Immature natural killer cell (primary cell): ENCODE measurements at places on chromosomes 7 and 10.

- H3K4me1 ChIP-seq: peaks cover 7% of the 10 kb centered on the region
- DNase-seq: no peak
- peaks cover 7% of the 10 kb centered on the region for H3K36me3 ChIP-seq
- H3K27me3 ChIP-seq: peaks cover 3% of the 10 kb centered on the region
- no peak overlapping the region for H3K27ac ChIP-seq
- H3K4me3 ChIP-seq: no peak overlapping the region
These were observed 58.2 kb upstream of the DNAAF5 start for GRCh38 chr7:668139-668931.

DNA sequence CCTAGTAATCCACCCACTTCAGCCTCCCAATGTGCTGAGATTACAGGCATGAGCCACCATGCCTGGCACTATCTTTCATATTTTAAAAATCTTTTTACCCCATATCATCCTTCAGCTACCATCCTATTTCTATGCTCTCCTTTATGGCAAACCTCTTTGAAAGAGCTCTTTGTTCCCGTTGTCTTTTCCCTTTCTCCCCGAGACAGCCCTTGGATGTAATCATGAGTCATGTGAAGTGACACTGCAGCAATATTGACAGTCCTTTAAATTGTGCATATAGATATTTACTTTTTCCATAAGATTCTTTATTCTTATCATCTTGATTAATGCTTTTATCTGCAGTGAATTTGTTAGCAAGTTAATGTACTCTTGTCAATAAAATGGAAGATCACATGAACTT, 286.6 kb downstream of the ANKRD7 start:
- no peak overlapping the region for H3K27ac ChIP-seq

GRCh38 chr10:72048450-72049124, 39.8 kb downstream of the SPOCK2 start:
- H3K4me1 ChIP-seq: peaks cover 5% of the 10 kb centered on the region
- H3K27ac ChIP-seq: no peak overlapping the region
- H3K27me3 ChIP-seq: peaks cover 3% of the 10 kb centered on the region
- peak; percentile 74 for DNase-seq

- no peak overlapping the region for H3K27ac ChIP-seq
- no peak for DNase-seq
- H3K4me3 ChIP-seq: peak overlapping the region; percentile 45
- H3K36me3 ChIP-seq: peaks cover 8% of the 10 kb centered on the region
- peaks cover 17% of the 10 kb centered on the region for H3K4me1 ChIP-seq
- H3K27me3 ChIP-seq: peaks cover 5% of the 10 kb centered on the region
These were observed 201.1 kb upstream of the PLXNA4 start for GRCh38 chr7:132777414-132777813.

GRCh38 chr7:3431306-3431705, 130.3 kb downstream of the SDK1 start:
- H3K4me1 ChIP-seq: no peaks in the 10 kb centered on the region
- H3K27me3 ChIP-seq: no peaks in the 10 kb centered on the region
- H3K27ac ChIP-seq: no peak overlapping the region

- no peak overlapping the region for H3K4me3 ChIP-seq
- H3K36me3 ChIP-seq: no peaks in the 10 kb centered on the region
- DNase-seq: no peak
- H3K4me1 ChIP-seq: no peaks in the 10 kb centered on the region
These were observed 33.1 kb upstream of the ADD3 start for GRCh38 chr10:109974504-109975191.

GRCh38 chr10:48470115-48470892, 134.6 kb downstream of the ARHGAP22 start:
- H3K4me3 ChIP-seq: no peak overlapping the region
- H3K27me3 ChIP-seq: peaks cover 3% of the 10 kb centered on the region
- no peak for DNase-seq
- no peaks in the 10 kb centered on the region for H3K36me3 ChIP-seq

DNA sequence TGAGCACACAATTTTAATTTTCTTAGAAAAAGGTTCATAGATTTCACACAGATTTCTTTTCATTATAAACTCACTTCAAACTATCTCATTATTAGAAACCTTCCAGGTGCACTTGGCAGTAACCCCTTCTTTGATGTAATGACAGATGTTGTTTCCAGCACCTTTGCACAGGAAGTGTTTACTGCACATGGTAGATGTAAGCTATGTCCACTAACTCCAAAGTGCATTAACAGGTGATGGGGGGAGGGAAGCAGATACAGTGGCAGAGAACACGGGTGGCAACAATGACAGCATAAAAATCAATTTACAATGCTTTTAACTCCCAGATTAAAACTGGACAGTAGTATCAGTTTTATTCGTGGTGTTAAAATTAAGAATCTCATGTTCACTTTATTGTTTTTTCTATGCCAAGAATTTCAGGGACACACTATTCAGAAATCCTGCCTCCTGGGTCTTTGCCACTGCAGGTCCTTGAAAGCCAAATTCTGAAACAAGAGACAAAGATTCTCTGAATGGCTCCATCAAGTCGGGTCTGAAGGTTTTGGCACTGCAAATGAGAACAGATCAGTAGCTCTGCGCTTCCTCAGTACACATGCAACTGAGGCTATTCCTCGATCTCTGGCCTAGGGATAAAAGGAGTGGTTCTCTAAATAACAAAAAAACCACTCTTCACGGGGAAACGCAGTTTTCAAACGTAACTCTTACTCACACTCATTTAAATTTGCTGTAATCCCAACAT, 187.7 kb downstream of the JAZF1 start:
- H3K4me3 ChIP-seq: no peak overlapping the region
- H3K27ac ChIP-seq: peak overlapping the region; percentile 79
- H3K4me1 ChIP-seq: peaks cover 82% of the 10 kb centered on the region
- H3K27me3 ChIP-seq: no peaks in the 10 kb centered on the region
- peaks cover 6% of the 10 kb centered on the region for H3K36me3 ChIP-seq

DNA sequence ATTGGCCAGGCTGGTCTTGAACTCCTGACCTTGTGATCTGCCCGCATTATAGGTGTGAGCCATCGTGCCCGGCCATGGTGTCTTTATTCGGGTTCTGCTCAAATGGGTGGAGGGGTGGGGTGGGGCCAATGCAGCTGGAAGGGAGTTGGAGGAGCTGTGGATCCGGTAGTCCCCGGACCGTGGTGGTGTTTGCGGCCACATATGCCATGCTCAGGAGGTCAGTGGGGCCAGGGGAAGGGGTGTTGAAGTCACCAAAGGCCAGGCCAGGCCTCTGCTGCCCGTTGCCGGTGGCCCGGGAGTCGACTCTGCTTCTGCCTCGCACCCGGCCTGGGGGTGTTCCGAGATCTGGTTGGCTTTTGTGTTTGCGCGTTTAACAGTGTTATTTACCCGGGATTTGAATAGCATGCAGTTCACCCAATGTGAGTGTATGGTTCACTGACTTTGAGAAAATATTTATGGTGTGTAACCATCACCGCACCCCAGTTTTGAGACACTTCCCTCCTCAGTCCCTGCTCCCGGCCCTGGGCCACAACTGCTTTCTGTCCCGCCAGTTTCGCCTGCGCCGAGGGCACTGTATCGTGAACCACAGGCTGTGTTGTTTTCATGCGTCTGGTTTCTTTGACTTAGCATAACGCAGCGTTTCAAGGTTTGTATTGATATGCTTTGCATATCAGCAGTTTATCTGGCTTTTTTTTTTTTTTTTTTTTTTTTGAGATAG, 10.7 kb downstream of the INPP5A start:
- no peaks in the 10 kb centered on the region for H3K36me3 ChIP-seq
- H3K27ac ChIP-seq: no peak overlapping the region
- no peak for DNase-seq

DNA sequence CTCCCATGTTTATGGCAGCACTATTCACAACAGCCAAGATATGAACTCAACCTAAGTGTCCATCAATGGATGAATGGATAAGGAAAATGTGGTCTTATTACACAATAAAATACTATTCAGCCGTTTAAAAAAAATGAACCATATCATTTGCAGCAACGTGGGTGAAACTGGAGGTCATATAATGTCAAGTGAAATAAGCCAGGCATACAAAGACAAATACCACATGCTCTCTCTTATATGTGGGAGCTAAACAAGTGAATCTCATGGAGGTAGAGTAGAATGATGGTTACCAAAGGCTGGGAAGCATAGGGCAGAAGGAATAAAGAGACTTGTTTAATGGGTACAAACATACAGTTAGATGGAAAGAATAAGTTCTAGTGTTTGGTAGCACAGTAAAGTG, 699.1 kb downstream of the NRG3 start:
- no peaks in the 10 kb centered on the region for H3K4me1 ChIP-seq
- H3K36me3 ChIP-seq: no peaks in the 10 kb centered on the region
- no peak for DNase-seq
- no peaks in the 10 kb centered on the region for H3K27me3 ChIP-seq
- H3K4me3 ChIP-seq: no peak overlapping the region
- no peak overlapping the region for H3K27ac ChIP-seq

GRCh38 chr10:35640951-35641675, 983 bp downstream of the FZD8 start:
- peaks cover 24% of the 10 kb centered on the region for H3K27me3 ChIP-seq
- DNase-seq: peak; percentile 41
- peaks cover 36% of the 10 kb centered on the region for H3K4me1 ChIP-seq
- H3K36me3 ChIP-seq: no peaks in the 10 kb centered on the region

DNA sequence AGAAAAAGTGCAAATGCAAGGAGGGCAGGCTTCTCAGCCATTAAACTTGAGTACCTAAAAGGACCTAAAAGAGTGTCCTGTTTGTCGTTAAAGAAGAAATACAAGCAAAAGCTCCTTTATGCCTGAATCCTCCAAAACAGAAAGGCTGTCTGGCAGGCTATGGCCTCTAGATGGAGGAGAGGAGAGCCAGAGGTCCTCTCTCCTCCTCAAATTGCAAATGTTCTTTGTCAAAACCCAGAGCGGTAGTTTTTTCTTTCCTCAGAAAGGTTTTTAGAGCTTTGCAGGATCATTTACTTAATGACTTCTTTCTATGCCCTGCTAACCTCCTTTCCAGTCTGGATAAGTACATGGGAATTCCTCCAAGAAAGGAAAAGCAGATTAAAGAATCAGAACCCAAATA, 1.9 kb upstream of the SORCS1 start:
- no peak overlapping the region for H3K4me3 ChIP-seq
- no peak for DNase-seq
- H3K27ac ChIP-seq: no peak overlapping the region

- H3K27me3 ChIP-seq: peaks cover 5% of the 10 kb centered on the region
- H3K36me3 ChIP-seq: peaks cover 4% of the 10 kb centered on the region
- no peak for DNase-seq
- H3K4me1 ChIP-seq: peaks cover 41% of the 10 kb centered on the region
- H3K27ac ChIP-seq: no peak overlapping the region
These were observed 157.5 kb upstream of the KLF14 start for GRCh38 chr7:130891254-130892094.

DNA sequence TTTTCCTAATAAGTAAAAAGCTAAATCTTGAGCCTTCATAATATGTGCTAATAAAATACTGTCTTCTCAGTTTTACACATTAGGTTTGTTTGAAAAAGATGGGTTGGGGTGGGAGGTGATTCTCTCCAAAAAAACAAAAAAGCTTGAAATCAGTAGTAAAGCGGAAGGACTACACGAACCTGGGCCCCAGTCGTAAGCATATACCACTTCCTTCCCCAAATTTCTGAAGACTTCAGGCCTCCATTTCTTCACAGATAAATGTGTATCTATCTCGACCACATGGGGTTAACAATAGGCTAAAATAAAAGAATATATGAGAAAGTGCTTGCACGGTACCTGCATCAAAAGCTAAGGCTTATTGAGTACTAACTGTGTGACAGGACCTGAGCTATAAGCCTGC, 51.6 kb upstream of the PAX2 start:
- no peaks in the 10 kb centered on the region for H3K36me3 ChIP-seq
- H3K27me3 ChIP-seq: peaks cover 6% of the 10 kb centered on the region
- no peak overlapping the region for H3K4me3 ChIP-seq
- H3K27ac ChIP-seq: no peak overlapping the region

- H3K4me1 ChIP-seq: peaks cover 30% of the 10 kb centered on the region
- H3K4me3 ChIP-seq: no peak overlapping the region
- DNase-seq: no peak
These were observed 173.8 kb downstream of the DIP2C start for GRCh38 chr10:515674-516073.

DNA sequence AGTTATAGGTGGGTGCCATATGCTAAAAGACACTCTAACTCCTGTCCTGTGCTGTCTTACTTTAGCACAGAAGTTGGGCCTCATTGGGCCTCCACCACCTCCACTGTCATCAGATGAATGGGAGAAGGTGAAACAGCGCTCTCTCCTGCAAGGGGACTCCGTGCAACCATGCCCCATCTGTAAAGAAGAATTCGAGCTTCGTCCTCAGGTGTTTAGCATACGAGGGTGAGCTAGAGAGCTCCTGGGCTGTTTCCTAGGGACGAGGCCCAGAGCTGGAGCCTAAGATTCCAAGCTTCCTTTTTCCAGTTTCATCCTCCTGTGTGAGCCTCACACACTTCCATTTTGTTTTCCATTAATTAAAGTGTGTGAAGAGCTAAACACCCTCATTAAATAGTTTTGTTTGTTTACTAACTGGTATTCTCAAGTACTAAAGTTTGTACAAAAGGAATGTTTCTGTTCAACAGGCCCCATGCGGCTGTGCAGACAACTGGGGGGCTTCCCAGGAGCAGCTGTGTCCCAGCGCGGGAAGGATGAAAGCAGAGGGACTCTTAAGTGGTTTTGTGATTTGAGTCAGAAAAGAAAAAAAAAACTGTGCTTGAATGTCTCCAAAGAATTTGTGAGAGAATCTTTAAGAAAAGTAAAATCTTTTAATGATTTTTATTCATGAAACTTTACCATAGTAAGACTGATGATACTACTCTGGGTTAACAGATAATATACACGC, 14.1 kb downstream of the RNF32 start:
- no peaks in the 10 kb centered on the region for H3K36me3 ChIP-seq
- no peak overlapping the region for H3K4me3 ChIP-seq
- H3K27ac ChIP-seq: no peak overlapping the region
- no peaks in the 10 kb centered on the region for H3K4me1 ChIP-seq

- peak overlapping the region; percentile 32 for H3K4me3 ChIP-seq
- DNase-seq: no peak
- H3K36me3 ChIP-seq: no peaks in the 10 kb centered on the region
- H3K27ac ChIP-seq: no peak overlapping the region
- peaks cover 18% of the 10 kb centered on the region for H3K4me1 ChIP-seq
These were observed 11.3 kb downstream of the NFKB2 start for GRCh38 chr10:102406815-102407214.
